ENCODE measurements at places on chromosomes 3 and 15.

DNA sequence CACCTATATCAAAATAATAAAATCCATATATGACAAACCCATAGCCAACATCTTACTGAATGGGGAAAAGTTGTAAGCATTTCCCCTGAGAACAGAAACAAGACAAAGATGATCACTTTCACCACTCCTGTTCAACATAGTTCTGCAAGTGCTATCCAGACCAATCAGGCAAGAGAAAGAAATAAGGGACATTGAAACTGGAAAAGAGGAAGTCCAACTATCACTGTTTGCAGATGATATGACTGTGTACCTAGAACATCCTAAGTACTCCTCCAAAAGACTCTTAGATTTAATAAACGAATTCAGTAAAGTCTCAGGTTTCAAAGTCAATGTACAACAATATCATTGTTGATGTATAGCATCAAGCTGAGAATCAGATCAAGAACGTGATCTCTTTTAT, 35.6 kb upstream of the FGF7 start:
- no peak for DNase-seq

- DNase-seq, result no peak
Measured at GRCh38 chr3:148873977-148874376, 8.9 kb downstream of the CPA3 start.

DNA sequence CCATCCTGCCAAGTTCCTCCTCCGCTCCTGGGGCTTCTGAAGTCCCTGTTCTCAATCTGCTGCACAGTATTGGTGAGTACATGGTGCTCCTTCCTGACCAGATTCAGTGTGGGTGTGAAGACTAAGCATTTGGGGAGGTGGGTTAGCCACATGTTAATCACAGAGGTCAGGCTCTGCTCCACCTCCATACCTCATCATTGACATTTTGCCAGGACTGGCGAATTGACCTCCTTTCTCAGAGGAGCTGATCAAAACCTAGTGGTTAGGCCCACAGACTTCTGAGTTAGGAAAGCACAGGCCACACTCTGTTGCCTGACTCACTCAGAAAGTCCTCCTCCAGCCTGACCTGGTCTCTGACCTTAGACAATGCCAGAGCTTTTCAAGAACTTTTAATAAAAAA, 8.4 kb upstream of the RPS17 start:
- DNase-seq, result no peak

GRCh38 chr3:108887121-108887520, 64.5 kb downstream of the TRAT1 start:
- DNase-seq, result no peak

- peak; percentile 22 for DNase-seq
Measured at GRCh38 chr15:45307230-45307924, 55.3 kb downstream of the SLC28A2 start.

Measured in CD4-positive, alpha-beta T cell treated with Interleukin-17A for 1 hour (primary cell).